ENCODE measurements at places on chromosomes 11 and 22.

- peak; percentile 64 for DNase-seq
Measured at GRCh38 chr11:117914991-117915618, 14.1 kb downstream of the TMPRSS13 start.

GRCh38 chr11:61129639-61130523 is 27.6 kb downstream of the CD5 start:
- peak; percentile 87 for DNase-seq

GRCh38 chr22:36362932-36363331 is 24.8 kb downstream of the MYH9 start:
- DNase-seq: no peak

GRCh38 chr22:46767249-46767985 is 5.0 kb downstream of the TBC1D22A start:
- no peak for DNase-seq

- DNase-seq: no peak
Measured at GRCh38 chr11:121931748-121932352, 184.2 kb downstream of the BLID start.

DNA sequence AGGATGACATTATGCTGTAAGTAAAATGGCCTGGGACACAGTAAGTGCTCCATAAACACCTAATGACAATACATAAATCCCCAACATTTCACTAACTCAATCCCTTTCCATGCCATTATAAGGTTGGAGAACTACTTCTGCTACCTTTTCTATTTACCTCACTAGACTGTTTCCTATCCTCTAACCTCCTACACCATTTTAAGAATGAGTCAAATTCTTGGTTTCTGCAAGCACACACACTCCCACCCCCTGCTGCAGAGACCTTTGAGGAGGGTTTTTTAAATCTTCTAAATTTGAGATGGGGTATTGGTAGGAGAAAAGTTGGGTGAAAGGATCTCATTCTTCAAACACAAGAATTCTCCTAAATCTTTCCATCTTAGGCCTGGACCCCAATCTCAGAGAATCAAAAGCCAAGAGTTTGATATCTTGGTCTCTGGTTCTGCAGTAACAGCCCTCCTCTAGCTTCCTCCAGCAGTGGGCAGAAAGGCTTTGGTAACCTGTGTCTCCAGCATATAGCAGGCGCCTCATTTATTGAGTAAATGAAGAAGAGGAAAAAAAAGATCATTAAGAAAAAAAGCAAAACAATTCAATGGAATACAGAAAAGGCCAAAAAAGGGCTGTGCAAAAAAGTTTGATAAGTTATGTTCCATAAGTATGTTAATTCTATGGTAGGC is 42.3 kb downstream of the SYTL2 start:
- DNase-seq: no peak

- no peak for DNase-seq
Measured at GRCh38 chr11:102523189-102523570, 7.4 kb downstream of the MMP7 start.

GRCh38 chr22:32803020-32803737 is 1.7 kb downstream of the TIMP3 start:
- DNase-seq: no peak

DNA sequence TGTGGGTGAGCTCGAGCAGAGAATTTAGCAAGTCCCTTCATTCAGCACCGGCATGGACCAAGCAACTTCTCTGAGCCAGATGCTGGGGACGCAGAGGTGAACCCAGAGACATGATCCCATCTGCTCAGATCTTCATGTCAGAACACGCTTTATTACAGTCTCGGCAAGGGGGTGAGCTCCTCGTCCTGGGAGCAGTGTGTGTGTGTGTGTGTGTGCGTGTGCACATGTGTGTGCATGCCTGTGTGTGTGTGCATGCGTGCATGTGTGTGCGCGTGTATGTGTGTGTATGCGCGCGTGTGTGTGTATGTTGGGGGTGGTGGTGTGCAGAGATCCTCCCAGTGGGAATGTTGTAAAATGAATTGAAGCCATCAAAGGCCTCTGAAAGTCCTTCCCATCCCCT is 9.8 kb downstream of the MIAT start:
- DNase-seq: no peak

DNA sequence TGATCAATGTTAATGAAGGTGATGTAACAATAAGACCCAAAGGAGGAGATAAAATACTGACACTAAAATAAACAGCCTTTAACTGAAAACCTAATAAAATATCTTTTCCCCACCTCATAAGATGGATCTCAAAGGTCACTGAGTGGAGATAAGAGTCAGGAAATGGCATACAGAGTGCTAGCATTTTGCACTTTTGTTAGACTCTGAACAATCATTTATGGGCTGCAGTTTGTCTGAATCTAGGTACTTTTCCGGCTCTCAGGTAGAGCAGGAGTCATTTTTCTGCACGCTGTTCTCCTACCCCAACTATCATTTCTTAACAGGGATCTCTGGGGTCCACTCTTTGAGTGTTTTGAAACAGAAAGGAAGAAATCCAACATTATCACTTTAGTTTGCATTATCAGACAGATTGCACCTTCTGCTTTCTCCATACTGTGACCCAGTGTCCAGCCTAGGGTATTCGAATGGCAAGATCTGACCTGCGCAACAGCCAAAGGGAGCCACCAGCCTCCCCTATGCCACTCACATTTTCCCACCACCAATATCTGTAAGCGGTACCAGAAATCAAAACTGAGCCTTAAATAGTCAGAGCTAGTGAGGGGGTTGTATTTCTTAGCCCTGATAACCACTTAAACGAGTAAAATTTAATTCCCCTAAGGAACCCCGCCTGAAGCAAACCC is 863 bp downstream of the SIAE start:
- DNase-seq: no peak

DNA sequence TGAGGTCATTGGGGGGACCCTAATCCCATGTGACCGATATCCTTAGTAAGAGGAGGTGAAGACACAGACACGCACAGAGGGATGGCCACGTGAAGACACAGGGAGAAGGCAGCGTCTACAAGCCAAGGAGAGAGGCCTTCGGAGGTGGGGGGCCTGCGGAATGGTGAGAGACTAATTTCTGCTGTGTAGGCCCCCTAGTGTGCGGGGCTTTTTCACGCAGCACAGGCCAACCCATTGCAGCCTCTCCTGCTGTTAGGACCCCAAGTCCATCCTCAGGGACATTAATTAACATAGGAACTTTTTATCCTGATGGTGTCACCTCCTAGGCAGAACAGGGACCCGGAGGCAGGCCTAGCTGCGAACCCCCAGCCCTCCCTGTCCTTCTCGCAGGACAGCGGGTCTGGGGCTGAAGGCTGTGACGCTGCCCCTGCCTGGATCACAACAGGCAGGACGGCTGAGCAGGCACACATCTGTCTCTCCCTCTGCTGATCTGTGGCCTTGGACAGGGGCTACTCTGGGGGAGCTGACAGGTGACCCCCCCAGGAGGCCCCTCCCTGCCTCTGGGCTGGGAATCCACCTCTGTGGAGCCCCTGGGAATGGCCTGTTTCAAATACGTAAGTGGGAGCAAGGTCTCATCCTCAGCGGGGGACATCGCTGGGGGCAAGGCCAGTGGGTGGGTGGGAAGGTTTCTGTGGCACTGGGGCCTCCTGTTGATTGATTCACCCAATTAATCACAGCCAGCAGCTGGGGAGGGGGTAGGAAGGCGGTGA is 7.9 kb downstream of the ASCL2 start:
- DNase-seq: no peak

GRCh38 chr22:20601308-20601707 is 93.9 kb downstream of the MED15 start:
- DNase-seq: no peak

- DNase-seq: peak; percentile 79
Measured at GRCh38 chr22:44364751-44365130, 52.0 kb upstream of the SHISAL1 start.

- DNase-seq: peak; percentile 65
Measured at GRCh38 chr11:73154178-73154577, 12.1 kb upstream of the FCHSD2 start.

- no peak for DNase-seq
Measured at GRCh38 chr11:80417681-80418080, 976.9 kb upstream of the TENM4 start.

DNA sequence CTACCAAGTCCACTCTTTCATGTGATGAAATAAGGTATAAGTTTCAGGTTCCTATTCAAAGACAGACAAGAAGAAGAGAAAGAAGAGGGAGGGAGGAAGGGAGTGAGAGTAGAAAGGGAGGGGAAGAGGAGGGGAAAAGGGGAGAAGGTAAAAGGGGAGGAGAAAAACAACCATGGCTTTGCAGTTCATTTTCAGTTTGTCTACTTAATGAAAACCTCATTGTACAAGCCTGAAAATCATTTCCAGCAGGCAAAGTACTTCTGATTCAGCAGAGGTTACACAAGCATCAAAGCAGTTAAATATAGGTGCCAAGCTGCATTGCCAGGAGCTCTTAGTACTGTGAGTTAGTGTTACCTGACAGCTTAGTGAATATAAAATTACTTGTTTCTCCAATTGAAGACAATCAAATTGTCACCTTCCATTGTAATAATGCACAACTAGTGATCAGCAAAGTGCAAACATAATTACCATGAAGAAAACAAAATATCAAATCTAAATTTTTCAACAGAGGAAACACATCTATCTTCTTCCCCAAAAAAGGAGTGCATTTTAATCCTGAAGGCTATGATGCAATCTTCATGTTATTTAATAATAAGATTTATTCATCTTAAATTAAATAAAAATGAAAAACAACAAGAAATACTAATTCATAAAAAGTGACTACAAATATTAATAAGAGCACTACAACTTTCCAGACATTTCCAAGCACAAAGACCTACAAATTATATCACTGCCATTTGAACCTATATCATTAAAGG is 8.2 kb downstream of the SOX6 start:
- no peak for DNase-seq

DNA sequence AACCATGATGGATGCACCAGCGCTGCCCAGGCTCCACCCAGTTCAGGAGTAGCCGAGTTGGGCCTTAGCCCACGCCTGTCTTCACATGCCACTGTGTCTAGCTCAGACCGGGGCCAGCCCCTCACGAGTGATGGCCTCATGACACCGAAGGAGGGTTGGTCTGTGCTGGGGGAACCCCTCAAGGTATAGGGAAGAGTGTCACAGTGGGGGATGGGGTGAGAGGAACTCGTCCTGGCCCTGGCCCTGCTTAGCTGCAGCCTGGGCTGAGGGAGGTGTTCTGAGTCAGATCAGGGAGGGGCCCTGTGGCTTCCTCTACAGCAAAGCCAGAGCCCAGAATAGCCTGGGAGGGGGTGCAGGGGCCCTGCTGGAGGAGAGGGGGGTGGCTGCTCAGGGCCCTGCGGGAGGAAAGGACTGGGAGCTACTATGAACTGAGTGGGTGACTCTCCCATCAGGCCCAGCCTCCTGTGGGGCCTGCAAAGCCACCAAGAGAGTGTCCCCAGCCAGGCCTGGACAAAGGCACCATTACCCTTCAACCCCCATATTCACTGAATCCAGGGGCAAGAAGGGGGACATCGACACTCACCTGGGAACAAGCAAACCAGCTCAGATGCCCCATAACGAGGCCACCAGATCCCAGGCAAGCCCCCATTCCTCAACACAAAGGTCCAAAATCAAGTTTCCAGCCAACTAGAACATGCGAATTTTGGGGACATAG is 41.2 kb downstream of the IGLL5 start:
- DNase-seq: no peak

DNA sequence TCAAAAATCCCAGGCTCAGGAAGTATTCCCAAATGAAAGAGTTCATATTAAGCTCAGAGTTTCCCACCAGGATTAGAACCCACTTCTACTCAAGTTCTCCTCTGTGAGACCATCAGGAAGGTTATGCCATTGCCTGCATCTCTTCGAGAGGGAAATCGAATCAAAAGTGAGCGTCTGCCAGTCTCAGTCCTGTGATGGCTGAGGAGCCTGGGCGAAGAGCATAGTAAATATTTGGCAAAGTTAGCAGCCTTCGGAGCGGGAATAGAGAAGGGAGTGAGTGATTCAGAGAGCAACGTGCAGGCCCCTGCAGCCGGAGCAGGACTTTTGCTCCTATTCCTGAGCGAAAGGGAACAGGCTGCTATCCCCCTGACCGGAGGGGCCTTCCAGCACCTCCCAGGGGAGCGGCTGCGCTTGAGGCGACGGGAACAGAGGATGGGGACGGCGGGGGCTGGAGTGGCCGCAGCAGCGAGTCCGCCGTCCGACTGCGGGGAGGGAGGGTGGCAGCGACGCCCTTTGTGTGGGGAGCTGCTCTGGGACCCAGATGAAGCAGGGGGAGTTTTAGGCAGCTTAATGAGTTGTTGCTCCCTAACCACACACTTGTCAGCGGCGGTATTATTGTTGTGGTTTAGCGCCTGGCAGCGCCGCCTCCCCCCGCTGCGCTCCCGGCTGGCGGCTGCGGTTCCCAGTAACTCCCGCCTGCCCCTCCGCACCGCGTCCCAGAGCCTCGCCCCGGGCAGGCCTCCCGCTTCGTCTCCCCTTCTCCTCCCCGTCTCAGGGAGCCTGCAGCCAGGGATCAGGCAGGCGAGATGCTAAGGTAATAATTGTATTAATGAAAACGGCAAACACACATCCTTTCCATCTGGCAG is 21.7 kb upstream of the NRGN start:
- DNase-seq: no peak

DNA sequence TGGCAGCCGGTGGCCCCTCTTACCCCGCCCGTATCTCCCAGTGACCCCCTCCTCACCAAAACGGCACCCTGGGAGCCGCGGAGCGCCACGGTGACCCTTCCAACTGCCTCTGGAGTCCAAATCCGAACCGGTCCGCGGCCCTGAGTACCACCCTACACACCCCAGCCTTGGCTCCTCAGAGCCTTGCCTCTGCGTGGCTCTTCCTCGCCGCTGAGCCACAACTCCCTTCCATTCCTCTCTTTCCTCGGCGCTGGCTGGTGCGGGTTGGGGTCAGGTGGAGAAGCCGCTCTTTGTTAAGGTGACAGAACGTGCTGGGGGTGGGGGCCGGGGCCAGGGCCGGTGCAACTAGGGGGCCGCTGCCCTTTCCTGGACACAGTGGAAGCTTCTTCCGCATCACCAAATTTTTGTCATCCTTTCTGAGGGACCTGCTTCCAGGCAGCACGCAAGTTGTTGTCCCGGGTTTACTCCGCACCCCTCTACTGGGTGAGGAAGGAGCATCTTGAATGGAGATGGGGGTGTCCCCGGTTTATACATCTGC is 6.5 kb downstream of the ALX4 start:
- no peak for DNase-seq

- DNase-seq: no peak
Measured at GRCh38 chr22:31647066-31647465, 14.9 kb downstream of the PISD start.

GRCh38 chr11:60457576-60457975 is 1.9 kb downstream of the MS4A1 start:
- no peak for DNase-seq

DNA sequence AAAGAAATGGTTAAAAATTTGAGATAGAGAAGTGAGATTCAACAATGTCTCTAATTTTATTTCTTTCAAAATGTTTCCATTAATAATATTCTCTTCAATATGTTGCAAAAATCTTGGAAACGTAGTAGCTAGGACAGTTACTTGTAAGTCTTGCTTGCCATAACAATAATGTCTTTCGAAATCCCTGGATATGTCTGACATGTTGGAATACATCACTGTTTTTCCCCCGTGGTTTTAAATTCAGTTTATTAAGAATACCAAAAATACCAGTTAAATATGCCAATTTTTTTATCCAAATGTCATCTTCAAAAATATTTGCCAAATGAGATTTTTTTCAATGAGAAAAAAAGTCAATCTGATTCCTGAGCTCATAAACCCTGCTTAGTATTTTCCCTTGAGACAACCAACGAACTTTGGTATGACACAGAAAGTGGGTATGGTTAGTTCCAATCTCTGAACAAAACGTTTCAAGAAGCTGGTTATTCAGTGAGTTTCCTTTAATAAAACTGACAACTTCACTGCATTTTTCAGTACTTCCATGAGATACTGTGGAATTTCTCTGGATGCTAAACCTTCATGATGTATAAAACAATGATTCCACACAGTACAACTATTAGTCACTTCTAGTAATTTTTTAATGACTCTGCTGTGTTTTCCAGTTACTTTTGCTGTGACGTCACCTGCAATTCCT is 36.7 kb upstream of the AMPD3 start:
- no peak for DNase-seq
